Panc1 (cell line): ENCODE measurements at places on chromosomes 12 and 14. TPM values are rescaled to one million over a fixed set of nuclear protein-coding genes. Genes with fewer than 3 reads are reported as not detected.

TAS2R43 gene
- total RNA-seq: 0.36 TPM

KLHL33 gene
- total RNA-seq: not detected

CLECL1 gene
- total RNA-seq: not detected

TSPAN8 gene
- 4.2 TPM for total RNA-seq

GRCh38 chr12:10540776-10541205 lies 35.1 kb downstream of the EIF2S3B start:
- no peak for DNase-seq

PA2G4 gene
- 175 TPM for total RNA-seq

- no peak for DNase-seq
Observed at GRCh38 chr12:72025524-72025923, 86.9 kb downstream of the TPH2 start.

- DNase-seq: no peak
Observed at GRCh38 chr12:111260732-111261131, 108.2 kb downstream of the PHETA1 start.

- DNase-seq: no peak
Observed at GRCh38 chr12:29201746-29202145, 52.7 kb downstream of the FAR2 start.

- DNase-seq: no peak
Observed at GRCh38 chr14:72617391-72618031, 276.4 kb downstream of the DPF3 start.

GRCh38 chr12:6235499-6235898 lies 35.3 kb downstream of the CD9 start:
- DNase-seq: no peak

GRCh38 chr12:80041071-80041470 lies 58.3 kb upstream of the OTOGL start:
- DNase-seq: no peak

CIROP gene
- total RNA-seq: not detected

CPM gene
- 11.2 TPM for total RNA-seq

STON2 gene
- total RNA-seq: 0.36 TPM

DNA sequence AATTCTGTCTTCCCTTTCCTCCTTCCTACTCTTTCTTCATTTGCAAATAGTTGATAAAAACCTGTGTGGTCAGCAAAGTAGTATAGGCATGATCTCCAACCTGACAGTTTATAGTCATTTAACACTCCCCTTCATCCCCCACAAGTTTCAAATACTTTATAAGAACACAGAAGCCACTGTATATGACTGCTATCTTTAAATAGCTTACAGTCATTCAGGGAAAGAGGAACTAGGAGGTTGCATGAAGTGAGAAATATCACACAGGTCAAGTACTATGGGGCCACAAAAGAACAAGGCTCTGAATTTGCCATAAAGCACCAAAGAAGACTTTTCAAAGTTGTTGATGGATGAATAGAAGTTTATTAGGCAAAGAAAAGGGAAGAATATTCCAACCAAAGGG lies 431.3 kb downstream of the NPAS3 start:
- DNase-seq: no peak

GRCh38 chr14:97468220-97468619 lies 671.0 kb downstream of the VRK1 start:
- DNase-seq: no peak

NTS gene
- total RNA-seq: 1.5 TPM

CCDC196 gene
- not detected for total RNA-seq

BCL2L14 gene
- not detected for total RNA-seq

GRCh38 chr12:22275843-22276242 lies 58.7 kb downstream of the ST8SIA1 start:
- DNase-seq: no peak

PRB2 gene
- total RNA-seq: not detected

GRCh38 chr12:89469361-89469760 lies 55.2 kb downstream of the GALNT4 start:
- no peak for DNase-seq

DNA sequence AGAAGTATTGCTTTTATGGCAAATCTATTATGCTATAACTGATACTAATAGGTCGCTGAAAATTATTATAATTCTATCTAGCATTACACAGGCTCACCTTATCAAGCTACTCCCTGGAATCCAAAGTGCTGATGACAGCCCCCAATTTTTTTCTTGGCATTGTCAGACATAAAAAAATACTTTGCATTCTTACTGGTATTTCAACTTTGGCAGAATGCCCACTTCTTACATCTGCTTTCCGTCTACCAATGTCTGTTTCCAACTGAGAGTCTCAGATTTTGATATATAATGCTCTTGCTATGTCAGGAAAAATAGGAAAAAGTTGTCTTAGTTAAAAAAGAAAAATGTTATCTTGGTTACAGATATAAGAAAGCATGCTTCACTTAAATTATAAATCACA lies 615.4 kb downstream of the C12orf50 start:
- DNase-seq: no peak

STXBP6 gene
- not detected for total RNA-seq

DNA sequence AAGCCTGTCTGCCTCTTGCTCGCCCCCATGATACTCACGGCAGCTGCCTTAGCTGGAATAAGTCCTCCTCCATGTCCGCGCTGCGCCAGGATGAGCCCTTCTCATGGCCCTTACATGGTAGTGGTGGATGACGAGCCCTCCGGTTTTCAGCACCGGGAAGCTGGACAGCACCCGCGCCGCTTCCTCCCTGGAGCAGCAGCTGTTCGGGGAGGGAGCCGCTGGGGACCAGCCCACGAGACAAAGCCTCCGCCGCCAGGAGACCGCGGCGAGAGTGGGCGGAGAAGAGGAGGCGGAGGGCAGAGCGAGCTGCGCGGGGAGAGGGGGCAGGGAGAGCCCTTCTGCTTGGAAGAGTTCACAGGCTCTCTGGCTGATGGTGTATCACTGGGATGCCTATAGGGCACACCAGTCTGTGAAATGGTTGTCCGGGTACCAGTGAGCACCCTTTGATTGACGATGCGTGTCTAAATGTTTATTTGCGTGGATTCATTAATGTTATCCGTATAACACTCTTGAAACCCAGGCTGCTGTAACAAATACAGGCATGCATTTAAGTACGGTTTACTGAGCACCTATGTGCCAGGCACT lies at the start of gene SVOP:
Gene SVOP (minus strand): TSS at position 273 of the 585 bp plus-strand sequence. CDS start 200 bp downstream, at position 73.
- no peak for DNase-seq

FAM186B gene
- 0.13 TPM for total RNA-seq

- no peak for DNase-seq
Observed at GRCh38 chr12:40229690-40230651, 5.2 kb downstream of the LRRK2 start.

GUCY2C gene
- total RNA-seq: 0.13 TPM

HOXC12 gene
- total RNA-seq: 5.1 TPM

TGFB3 gene
- 9.6 TPM for total RNA-seq

DNA sequence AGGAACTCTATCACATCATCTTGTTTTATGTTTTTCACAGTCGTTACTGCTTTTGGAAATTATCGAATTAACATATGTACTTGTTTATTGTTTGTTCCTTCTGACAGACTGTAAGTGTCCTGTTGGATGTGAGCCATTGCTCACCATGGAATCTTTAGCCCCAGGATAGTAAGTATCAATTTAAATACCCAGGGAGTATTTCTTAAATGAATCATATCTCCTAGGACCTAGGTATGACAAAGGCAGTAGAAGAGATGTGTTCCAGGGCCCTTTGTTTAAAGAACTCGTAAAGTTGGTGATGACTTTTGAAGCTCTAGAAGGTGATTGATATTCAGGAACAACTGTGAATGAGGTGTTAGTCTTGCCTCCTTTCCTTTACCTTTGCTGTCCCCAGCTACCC lies 30.3 kb upstream of the STRAP start:
- no peak for DNase-seq

CLBA1 gene
- 13.8 TPM for total RNA-seq

TAS2R31 gene
- total RNA-seq: 1.3 TPM

DCTN2 gene
- 97.6 TPM for total RNA-seq

DNA sequence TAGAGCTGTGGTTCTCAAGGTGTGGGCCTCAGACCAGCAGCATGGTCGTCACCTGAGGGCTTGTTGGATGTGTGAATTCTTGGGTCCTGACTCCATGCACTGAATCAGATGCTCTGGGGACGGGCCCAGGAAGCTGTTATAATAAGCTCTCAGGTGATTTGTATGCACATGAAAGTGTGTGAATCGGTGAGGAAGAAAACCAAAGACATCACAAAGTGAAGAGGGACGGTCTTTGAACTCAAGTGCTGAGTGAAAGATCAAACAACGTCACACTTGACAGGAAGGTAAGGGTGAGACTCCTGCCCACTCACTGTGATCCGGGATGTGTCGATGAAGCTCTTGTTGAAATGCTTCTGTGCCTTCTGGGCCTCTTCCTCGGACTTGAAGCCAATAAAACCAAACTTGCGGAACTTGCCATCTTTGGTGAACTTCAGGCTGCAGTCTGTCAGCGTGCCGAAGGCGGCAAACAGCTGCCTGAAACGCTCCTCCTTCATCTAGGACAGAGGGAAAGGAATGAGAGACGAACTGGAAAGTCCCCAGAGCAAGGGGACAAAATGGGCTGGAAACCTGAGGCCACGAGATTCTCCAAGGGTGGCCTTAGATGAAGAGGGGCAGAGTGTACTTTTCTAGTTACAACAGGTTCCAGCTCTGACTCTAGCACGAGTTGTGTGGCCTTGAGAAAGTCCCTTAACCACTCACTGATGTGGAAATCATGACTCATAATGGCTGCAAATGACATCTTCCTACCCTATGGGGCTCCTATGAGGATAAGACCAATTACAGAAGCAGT lies 4.0 kb downstream of the RBM19 start:
- DNase-seq: no peak

OTOGL gene
- total RNA-seq: not detected

GRCh38 chr14:104931771-104932675 lies 7.3 kb downstream of the PLD4 start:
- DNase-seq: no peak

DNA sequence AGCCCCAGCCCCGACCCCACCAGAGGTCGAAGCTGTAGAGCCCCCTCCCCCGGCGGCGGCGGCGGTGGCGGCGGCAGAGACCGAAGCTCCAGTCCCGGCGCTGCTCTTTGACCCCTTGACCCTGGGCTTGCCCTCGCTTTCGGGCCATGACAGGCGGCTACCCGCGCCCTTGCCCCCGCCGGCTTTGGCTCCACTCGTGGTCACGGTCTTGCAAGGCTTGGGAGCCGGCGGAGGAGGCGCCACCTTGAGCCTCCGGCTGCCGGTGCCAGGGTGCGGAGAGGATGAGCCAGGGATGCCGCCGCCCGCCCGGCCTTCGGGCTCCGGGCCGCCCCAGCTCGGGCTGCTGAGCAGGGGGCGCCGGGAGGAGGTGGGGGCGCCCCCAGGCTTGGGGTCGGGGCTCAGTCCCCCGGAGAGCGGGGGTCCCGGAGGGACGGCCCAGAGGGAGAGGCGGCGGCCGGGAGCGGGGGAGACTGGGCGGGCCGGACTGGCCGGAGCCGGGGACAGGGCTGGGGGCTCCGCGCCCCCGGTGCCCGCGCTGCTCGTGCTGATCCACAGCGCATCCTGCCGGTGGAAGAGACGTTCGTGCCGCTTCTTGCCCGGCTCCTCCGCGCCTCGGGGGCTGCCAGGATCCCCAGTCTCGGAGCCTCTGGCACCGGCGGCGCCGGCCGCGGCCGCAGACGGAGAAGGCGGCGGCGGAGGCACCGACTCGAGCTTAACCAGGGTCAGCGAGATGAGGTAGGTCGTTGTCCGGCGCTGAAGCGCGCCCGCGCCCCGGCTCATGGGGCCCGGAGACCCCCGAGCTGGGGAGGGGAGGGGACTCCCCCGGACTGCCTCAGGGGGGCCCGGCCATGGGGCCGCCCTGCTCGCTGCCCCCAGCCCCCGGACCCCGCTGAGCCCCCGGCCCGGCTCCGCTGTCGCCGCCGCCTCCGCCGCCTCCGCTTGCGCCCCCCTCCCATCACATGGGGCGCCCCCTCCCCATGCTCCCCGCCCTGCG lies 778 bp downstream of the AGAP2 start:
- DNase-seq: no peak

- no peak for DNase-seq
Observed at GRCh38 chr12:109617491-109617890, 43.9 kb downstream of the MVK start.

DNA sequence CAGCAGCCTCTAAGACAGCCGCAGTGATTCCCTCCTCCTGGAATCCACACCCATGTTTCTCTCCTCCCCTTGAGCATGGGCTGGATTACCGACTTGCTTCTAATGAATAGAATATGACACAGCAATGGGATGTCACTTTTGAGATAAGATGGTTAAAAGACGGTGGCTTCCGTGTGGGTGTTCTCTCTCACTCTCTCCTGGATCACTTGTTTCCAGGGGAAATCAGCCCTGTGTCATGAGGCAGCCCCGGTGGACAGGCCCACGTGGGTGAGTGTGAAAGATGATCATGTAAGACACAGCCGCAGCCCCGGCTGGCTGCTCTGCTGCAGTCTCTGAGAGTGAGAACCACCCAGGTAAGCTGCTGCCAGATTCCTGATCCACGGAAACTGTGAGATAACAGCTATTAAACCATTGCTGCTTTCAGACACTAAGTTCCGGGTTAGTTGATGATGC lies 10.7 kb downstream of the MOAP1 start:
- DNase-seq: no peak

DNA sequence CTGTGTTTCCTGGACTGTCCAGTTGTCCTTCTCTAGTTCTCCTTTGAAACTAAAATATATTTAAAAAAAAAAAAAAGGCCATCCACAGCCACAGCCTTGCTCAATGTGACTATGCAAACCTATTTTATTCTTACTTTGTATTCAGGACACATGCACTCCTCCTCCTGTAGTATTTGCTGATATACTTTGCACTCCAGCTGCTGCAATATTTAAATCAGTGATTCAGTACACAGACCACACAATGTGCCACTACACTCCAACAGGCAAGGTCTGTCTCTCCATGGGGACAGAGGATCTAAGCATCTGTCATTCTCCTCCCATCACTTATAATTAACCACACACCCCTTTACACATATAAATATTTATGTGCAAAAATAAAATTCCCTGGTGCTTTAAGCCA lies 40.2 kb upstream of the CCDC196 start:
- no peak for DNase-seq

RTRAF gene
- total RNA-seq: 93.7 TPM

GRCh38 chr14:23608454-23608853 lies 27.7 kb upstream of the DHRS2 start:
- no peak for DNase-seq

DNA sequence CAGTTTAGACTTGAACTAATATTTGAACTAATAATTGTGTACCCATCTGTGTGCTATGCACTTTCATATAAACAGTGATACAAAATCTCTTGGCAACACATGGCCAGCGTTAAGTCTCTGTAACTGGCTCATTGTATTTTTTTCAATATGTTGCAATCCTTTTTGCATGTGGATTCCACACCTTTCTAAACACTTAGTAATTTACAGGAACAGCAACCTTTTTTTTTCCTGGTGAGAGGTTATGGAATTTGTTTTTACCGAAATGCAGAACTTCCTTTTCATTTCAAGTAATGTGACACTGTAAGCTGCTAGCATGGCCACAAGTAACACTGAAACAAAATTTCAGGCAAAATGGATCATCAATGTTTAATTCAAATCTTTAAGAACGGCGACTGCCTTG lies 45.4 kb upstream of the EPS8 start:
- no peak for DNase-seq

HOTAIR gene
- 31.7 TPM for total RNA-seq

DNA sequence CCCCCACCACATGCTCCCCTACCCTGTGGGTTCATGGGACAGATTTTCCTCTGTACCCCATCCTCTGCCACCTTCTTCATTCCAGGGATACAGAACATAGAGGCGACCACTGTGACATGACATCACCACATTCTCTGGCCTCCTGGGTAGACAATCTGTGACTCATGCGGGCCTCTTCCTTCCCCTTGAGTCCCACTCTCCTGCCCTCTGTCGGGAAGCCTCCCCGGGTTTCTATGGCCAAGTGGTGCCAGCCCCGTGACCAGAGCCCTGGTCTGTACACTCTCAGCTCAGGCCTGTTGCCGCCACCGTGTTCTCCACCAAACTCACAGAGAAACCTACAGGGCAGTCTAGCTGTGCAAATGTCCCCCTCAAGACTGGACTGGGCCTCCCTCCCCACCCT lies 8.0 kb downstream of the CLMN start:
- DNase-seq: no peak
